ENCODE measurements at places on chromosomes 4 and X.

DNA sequence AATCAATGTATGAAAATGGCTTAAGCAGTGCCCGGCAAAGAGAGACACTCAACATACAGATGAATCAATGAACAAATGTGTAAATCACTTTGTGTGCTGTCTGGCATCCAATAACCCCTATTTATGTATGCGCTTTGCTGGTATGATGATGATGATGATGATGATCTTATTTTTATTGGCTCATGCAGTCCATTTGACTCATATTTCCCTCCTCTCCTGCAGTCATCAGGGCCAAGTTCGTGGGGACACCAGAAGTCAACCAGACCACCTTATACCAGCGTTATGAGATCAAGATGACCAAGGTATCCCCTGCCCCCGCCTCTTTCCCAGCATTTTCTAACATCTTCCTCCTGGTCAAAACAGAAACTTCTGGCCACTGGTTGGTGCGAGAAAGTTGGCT lies 2.5 kb downstream of the TIMP1 start:
- no peak for DNase-seq

- no peak for DNase-seq
Observed at GRCh38 chrX:31070057-31070468, 1.8 kb downstream of the FTHL17 start.

- no peak for DNase-seq
Observed at GRCh38 chrX:140815868-140816267, 106.3 kb downstream of the LINC00632 start.

DNA sequence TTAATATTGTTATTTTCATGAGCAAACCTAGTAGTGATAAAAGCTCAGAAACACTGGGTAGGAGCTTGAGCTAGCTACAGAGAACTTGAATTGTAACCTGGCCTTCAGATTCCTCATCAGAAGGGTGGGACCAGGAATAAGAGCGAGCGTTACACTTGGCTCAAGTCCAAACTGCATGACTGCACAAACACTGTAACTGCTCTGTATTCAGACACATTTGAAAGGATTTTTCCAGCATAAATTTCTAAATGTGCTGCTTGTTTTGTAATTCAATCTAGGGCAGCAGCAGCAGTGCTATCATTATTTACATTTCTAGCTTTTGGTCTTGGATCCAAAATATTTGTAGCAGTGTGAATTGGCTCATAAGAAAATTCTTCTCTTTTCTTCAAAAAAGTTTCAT lies 133.0 kb upstream of the TMLHE start:
- no peak for DNase-seq

- DNase-seq = no peak
Observed at GRCh38 chr4:169902658-169903345, 123.4 kb downstream of the MFAP3L start.

- no peak for DNase-seq
Observed at GRCh38 chrX:97685753-97686152, 802.0 kb downstream of the RPA4 start.

GRCh38 chrX:155682834-155683233 lies 70.1 kb upstream of the TMLHE start:
- no peak for DNase-seq

GRCh38 chrX:101362116-101362515 lies 13.6 kb upstream of the TIMM8A start:
- no peak for DNase-seq

DNA sequence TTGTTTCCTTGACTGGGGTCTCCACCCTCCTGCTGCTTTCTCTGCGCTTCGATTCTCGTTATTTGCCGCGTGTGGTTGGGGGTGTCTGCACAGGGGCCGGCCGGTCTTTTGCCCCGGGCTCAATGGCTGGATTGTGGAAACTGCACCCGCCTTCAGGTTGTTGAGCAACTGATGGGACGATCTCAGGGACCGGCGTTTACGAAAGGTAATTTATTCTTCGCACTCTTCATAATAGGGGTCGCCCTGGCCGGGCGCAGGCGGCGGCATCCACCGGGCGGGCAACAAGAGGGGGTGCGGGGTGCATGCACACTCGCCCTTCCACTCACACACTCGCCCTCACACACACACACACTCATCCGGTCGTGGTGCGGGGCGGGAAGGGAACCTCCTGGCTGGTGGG lies 1.4 kb downstream of the ADGRL3 start:
- DNase-seq = no peak

GRCh38 chrX:136867096-136867491 lies 13.4 kb downstream of the RBMX start:
- no peak for DNase-seq

GRCh38 chr4:87025023-87025613 lies 90.3 kb downstream of the AFF1 start:
- no peak for DNase-seq

DNA sequence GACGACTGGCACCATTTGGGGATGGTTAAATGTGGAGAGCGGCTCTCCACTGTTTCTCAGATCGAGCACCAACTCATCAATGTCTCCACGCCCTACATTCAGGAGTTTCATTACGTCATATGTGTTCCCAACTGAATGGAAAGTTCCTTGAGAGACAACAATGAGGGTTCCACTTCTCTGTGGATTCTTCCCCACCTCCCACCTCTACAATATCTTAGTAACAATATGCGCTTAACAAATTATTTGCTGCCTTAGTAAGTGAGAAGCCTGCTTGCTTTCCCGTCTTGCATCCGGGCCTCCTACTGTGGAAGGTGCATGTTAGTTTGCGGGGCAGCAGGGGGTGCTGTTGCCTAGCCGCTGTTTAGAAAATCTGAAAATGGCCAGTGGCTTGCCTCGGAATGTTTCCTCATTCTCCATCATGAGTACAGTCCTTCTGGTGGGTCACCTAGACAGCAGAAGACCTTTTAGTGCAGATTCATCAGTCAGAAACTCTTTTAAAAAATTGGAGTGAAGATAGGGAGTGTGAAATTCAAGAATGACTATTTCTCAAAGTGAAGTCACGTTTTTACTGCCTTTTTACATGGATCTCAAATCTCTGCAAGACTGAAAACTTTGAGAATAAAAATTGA lies 55.7 kb downstream of the PHOX2B start:
- no peak for DNase-seq

GRCh38 chr4:176011529-176011928 lies 54.1 kb upstream of the WDR17 start:
- no peak for DNase-seq

DNA sequence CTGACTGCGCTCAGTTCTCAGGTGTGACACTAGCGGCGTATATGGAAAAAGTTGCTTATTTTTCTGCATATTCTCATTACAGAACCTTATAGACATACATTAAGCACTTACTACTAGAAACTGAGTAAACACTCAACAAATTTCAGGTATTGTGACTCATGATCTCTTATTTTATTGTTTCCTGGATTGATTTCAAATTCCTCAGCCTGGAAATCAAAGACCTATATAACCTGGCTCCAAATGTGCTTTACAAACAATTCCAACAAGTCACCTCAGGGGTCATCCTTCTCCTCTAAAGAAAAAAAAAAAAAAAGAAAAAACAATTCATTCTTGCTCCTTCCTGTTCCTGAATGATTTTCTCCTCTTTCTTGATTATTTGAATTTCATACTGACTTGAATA lies 152.3 kb downstream of the ADAM29 start:
- DNase-seq = no peak

DNA sequence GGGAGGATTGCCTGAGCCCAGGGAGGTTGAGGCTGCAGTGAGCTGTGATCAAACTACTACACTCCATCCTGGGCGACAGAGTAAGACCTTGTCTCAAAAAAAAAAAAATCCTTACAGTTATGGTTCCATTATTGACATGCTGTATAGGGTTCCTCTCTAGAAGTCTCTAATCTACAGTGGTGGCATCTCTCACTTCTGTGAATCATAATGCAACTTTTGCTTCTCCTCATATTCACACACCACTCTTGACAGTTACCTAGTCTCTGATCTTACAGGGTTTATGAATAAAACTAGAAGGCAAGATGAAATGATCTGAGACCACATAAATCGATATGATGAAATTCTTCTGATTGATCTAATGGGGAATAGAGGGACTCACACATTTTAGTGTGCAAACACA lies 40.6 kb downstream of the DOCK11 start:
- no peak for DNase-seq

Data from activated CD8-positive, alpha-beta memory T cell treated with anti-CD3 and anti-CD28 coated beads for 1 hour (primary cell).